T-helper 1 cell (primary cell): ENCODE measurements at places on chromosomes 16 and 17.

DNA sequence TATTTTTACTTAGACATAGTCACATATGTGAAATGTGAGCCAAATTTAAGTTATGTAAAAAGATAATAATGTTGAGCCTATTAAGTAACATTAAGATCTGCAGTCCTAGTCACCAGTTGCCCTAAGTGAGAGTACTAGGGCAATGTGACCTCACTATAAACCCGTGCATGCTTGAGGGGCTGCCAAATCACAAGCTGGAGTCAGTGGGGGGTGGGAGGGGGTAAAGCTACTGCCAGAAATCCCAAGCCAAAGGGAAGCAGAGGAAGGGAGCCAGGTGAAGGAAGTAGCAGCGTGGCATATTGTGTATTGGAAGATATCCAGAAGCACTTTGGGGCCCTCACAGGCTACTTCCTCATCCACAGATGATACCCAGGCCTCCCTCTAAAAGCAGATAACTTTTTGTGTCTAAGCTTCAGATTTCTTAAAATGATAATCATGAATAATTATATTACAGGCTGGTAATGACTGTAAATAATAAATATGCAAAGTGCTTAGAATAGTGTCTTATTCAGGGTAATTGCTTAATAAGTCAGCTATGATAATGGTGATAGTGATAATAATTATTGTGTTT, 134.1 kb downstream of the CA10 start:
- DNase-seq, result no peak

- no peak for DNase-seq
These were observed 3.9 kb downstream of the ZNF319 start for GRCh38 chr16:57996406-57997175.

DNA sequence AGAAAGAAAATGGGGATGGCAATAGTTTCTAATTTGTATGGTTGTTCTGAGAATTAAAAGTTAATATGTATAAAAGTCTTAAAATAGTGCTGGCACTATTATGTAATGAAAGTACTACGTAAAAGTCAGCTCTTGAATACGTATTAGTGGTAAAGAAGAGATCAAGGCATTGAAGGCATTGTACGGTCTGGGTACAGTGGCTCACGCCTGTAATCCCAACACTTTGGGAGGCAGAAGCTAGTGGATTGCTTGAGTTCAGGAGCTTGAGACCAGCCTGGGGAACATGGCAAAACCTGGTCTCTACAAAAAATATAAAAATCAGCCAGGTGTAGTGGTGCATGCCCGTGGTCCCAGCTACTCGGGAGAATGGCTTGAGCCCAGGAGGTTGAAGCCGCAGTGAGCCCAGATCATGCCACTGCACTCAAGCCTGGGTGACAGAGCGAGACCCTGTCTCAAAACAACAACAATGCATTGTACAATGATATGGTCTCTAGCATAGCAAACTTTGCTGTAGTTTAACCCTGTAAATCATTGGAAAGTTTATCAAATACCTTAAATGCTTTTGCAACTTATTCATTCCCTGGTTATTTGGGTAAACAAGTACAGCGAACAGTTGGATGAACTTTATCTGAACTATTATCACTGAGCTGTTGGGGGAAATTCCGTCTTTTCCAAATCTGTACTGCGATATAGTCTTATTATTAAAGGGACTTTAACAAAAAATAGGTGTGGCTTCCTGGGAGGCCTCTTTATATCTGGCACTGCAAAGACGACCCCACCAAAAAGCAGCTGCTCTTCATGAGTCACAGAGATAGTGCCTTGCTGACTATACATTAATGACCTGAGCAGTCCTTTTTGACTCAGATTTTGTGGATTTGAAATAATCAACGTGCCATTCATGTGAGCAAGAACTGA, 73.6 kb downstream of the GPRC5B start:
- DNase-seq, result no peak

- no peak for DNase-seq
These were observed 44.7 kb downstream of the MYO18A start for GRCh38 chr17:29135464-29135863.

DNA sequence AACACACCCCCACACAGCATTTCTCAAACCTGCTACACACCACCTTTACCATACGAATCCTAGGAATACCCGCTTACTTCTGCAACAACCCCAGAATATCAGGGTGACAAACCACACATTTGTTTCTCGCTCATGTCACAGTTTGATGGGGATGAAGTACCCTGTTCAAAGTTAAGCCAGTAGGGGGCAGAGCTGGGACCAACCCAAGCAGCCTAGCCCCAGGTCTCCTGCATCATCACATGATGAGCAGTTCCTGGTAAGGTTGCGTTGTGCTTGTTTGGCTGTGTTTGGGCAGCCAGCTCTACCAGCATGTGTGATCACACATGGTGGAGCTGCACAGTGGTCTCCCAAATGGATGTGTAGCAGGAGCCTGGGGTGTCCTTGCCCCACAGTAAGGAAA, 103.6 kb upstream of the C16orf82 start:
- no peak for DNase-seq

DNA sequence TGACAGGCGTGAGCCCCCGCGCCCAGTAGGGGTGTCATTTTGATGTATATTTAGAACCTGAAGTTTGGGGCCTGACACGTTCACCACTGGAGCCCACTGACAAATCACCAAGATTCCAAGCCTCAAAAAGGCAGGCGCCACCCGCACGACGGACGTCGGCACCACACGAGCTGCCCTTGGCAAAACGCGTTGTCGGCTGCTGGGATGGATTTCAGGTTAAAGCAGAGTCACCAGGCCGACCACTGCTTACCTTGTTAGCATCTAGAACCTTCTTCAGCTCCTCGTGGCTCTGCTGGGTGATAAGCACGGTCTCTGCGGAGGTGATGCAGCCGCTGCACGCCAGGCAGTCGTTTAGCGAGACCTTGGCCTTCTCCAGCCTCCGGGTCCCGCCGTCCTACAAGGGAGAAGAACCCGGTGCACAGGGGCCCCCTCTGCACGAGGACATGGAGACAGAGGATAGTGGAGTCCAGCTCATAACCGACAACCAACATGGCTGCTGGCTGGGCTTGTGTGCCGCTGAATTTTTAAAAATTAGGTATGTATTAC, 3.8 kb downstream of the CIAO3 start:
- DNase-seq, result no peak
